ENCODE measurements at places on chromosomes 3 and 15.

DNA sequence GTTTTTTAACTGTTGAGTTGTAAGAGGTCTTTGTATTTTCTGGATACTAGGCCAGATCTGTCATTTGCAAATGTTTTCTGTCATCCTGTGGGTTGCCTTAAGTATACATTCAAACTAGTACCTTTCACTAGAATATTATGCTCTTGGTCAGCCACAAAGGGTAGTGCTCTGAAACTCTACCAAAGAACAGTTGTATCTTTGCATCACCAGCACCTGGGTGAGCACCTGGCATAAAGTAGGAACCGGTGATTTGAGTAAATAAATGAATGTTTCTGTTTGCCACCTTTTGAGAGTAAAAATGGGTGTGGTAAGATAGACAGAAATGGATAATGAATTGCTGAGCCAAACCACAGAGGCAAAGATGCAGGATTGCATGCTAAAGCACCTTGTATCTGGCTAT lies 98.7 kb downstream of the SLCO3A1 start:
- DNase-seq, result no peak

GRCh38 chr3:54121414-54122323 lies 683 bp upstream of the CACNA2D3 start:
- no peak for DNase-seq

- no peak for DNase-seq
Observed at GRCh38 chr3:172355836-172356235, 92.4 kb downstream of the GHSR start.

- DNase-seq, result no peak
Observed at GRCh38 chr3:21328711-21329390, 422.2 kb downstream of the ZNF385D start.

DNA sequence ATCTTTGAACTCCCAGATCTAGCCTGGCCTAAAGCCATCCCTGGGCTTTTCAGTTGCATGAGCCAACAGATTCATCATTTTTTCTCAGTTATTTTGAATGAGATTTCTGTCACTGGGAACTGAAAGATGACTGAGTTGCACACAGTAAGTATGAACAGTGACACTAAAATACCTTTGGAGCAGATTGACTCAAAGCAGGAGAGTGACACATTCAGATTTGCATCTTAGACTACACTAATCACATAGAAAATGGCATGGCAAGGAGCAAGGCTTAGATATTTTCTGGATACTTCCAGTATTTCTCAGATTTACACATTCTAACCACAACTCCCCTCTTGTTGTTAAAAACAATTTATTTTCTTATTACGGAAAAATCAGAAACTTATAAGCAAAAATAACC lies 32.8 kb downstream of the SEC62 start:
- no peak for DNase-seq

- DNase-seq, result no peak
Observed at GRCh38 chr15:95594496-95594895, 736.0 kb upstream of the NR2F2 start.

DNA sequence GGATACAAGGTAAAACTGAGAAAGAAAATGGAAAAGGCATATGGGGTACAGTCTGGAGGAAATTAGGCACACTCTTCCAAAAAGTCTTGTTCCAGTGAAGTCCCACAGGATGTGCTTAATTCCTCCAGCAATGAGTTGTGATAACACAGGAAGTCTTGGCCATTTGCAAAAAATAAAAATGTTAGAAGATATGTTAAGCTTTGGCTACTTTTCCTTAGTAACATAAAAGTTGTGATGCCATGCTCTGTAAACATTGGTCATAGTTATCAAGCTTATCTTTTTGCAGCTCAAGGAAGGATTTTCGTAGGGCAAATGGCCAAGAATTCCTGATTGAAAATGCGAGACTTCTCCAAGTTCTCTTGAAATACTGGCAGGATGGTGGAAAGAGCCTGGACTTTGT lies 26.4 kb downstream of the LNP1 start:
- no peak for DNase-seq

GRCh38 chr3:185929192-185930151 lies 8.3 kb downstream of the TRA2B start:
- DNase-seq, result no peak

DNA sequence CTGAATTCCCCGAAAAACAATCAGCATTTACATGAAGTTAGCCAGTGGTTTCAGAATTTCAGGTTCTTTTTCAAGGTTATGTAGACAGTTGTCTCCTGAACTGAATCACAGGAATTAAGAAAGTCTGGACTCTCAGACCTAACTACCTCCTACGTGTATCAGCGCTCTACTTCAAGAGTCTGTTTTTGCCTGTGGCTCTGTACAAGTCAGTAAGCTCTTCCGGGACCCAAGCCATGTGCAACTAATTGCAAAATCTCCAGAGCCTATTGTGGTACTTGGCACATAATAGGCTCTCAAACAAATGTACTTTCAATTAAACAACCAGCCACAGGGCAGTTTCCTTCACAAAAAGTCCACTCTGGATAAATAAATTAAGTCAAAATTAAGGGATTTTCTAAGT lies 414.2 kb downstream of the PDCD6IP start:
- no peak for DNase-seq

DNA sequence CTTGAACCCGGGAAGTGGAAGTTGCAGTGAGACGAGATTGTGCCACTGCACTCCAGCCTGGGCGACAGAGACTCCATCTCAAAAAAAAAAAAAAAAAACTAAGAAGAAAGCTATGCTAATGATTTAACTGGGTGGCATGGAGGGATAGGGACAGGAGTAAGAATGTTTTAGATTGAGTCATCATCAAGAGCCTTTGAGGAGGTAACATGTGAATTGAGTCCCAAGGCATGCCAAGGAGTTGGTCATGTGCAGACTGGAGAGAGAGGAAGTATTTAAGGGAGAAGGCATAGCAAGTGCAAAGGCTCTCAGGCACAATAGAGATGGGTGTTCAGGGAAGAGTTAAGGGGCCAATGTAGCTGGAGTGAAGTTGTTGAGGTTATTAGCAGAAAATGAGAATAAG lies 9.1 kb downstream of the BNC1 start:
- DNase-seq, result no peak

GRCh38 chr3:63931290-63931689 lies 19.1 kb upstream of the SCAANT1 start:
- no peak for DNase-seq

DNA sequence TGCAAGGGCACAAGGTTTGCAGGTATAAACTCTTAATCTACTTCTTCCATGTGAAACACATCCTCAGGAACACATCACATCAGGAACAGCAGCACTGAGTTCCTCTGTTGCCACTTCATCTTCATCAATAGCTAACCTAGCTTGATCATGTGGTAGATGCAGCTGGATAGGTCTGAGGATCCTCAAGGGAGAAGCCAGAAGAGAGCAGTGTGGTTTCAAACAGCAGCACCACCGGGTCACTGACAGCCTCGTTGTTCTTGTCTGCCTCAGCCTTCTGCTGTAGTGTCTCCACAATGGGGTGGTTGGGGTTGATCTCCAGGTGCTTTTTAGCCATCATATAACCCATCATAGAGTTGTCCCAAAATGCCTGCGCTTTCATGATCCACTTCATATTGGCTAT lies 58.8 kb downstream of the ADAM10 start:
- no peak for DNase-seq

DNA sequence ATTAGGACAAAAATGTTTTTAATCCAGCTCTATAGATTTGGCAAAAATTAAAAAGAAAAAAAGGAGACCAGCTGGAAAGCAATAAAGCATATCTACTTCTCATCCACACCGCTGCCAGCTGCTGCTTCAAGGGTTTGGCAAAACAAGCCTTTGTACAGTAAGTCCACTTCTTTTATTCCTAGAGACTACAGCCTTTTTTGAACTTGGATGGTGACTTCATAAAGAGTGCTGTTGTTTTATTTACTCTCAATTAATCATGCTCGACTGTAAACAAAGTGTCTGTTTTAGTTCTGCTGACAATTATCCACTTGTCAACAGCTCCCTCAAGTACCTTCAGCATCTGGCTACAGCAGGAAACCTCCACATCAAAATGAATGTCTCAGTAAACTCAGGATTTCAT lies 12.3 kb upstream of the FOXB1 start:
- no peak for DNase-seq

DNA sequence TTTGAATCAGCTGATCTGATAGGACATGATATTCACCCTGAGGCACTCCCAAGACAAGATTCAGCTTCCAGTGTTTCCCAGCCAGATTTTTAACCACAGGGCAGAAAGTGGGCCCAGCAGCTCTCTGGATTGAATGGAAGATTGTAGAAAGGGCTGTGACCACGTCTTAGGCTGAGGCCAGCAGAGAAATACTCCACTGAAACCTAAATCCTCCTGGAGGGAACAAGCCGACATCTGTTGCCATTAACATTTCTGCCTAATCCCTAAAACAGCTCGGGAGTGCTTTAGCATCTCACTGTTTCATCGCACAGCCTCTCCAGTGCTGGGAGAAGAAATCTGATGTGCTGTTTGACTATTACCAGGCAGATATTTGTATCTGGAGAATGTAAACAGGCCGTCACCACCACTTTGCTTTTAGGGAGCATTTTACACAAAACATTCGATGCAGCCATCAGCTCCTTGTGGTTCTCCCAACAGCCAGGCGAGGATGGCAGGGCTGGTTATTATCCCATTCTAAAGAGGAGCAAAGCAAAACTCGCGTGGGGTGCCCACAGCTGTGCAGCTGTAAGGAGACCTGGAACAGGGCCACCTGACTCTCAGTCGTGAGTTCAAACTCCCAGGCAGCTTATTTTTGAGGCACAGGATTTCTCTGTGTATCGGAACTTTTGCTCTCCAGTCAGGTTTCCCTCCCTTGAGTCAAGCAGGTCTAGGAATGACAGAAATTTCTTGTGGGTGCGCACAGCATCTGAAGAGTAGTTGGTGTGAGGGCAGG lies 117.4 kb downstream of the LIPC start:
- DNase-seq, result no peak

DNA sequence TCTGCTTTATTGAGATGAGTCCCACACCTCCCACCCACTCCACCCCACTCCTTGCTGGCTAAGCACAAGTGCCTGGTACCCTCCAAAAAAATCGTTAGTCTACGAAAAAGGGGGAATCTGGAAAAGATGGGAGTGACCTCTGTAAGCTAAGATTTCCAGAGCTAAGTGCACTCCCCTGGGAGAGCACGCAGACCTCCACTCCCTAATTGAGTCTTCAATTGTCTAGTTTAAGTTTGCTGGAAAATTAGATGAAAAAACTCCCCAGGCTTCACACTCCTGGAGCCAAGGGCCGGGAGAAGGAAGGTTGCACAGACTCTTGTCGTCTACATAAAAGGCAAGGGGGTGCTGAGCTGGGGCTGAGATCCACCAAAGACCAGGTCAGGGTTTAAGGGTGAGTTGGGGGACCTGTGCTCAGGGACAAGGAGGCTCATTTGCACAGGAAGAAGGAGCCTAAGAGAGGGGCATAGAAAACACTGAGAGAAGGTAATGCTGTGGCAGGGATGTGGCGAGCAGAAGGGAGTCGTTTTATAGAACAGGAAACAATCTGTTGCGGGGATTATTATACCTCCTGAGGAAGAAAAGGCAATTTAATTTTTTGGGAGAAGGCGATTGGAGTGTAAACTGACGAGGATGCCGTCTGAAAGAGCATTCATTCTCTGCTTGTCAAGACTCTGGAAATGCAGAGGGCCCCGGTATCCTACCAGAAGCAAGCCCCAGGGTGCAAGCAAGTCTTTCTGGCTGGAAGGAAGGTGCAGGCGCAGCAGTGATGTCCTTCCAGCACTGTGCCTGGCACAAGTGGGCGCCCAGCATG lies 126.5 kb upstream of the DLG1 start:
- DNase-seq, result no peak

Data from activated naive CD8-positive, alpha-beta T cell treated with anti-CD3 and anti-CD28 coated beads for 36 hours (primary cell).